T-helper 22 cell (primary cell): ENCODE measurements at places on chromosomes 6 and 20.

- DNase-seq, result no peak
Observed at GRCh38 chr6:11228935-11229654, 3.4 kb downstream of the NEDD9 start.

DNA sequence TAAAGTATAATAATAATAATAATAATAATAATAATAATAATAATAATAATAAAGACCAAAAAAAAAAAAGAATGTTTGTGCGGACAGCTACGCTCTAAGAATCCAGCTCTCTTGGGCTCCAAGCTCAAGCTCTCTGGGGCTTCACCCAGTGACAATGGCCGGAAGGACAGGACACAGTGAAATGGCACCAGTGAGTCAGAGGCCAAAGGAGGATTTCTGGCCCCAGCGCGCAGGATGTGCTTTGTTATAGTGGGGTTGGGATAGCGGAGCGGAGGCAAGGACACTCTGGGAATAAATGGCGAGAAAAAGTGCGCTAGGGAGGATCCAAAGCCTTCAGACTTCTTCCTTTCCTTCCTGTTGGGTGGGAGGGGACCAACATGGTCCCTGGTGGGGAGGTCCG is 38.2 kb downstream of the HLA-A start:
- DNase-seq, result no peak

DNA sequence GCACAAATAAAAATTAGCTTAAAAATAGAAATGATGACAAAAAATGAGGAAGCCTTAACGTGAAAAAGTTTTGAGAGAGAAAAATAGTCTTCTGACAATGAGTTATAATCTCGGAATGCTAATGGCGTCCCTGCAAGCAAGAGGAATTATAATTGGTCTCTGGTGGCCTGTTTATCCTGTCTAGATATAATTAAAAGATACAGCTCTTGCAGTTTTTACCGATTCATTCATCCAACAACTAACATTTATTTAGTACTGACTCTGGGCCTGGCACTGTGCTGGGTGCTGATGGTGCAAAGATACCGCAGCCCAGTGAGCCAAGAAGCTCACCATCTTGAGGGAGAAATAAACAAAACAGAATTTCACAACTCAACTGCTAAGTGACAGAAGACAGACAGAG is 31.6 kb upstream of the ANKRD60 start:
- DNase-seq, result no peak

- DNase-seq, result no peak
Observed at GRCh38 chr6:158050955-158051354, 69.3 kb downstream of the SYNJ2 start.

- DNase-seq, result no peak
Observed at GRCh38 chr20:38346247-38346651, at the start of gene LBP. TSS of gene LBP (plus strand) at chr20:38346482. CDS start at chr20:38346517, 35 bp downstream.

DNA sequence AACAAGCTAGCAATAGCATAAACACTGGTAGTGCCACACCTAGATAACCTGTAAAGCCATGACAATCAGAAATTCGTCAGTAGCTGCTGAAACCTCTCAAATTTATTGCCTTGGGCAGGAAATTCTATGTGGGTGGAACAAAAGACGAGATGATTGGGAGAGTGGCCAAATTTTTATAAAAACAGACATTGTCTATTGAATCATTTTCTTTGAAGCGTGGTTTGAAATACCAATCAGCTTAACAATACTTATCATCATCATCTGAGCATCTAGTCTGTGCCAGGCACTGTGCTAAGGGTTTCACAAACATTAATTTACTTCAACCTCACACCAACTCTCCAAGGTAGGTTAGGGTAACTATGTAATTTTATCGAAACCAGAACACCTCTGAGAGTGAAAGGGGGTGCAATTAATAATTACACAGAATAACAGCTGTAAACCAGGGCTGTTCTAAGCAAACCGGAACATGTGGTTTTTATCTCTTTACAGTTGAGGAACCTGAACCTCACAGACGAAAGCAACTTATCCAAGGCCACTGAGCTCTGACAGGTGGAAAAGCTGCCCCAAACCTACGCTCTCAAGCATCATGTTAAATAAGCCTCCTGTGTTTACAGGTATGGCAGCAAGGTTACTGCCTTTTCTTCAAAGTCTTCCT is 43.4 kb downstream of the NHSL1 start:
- peak; percentile 16 for DNase-seq

GRCh38 chr20:41072915-41073314 is 44.3 kb downstream of the TOP1 start:
- no peak for DNase-seq

DNA sequence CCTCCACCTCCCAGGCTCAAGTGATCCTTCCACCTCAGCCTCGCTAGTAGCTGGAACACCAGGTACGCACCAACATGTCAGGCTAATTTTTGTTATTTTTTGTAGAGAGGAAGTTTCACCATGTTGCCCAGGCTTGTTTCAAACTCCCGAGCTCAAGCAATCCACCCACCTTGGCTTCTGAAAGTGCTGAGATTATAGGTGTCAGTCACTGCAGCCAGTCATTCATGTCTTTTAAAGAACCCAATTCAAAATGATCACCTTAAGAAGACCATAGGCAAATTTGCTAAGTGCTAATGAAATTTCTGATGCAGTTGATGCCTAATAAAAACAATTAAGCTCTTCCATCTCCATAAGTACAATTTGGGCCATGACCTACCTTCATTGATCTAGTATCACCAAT is 2.6 kb upstream of the VNN2 start:
- no peak for DNase-seq

- DNase-seq, result no peak
Observed at GRCh38 chr6:21454262-21454661, 139.3 kb upstream of the SOX4 start.

DNA sequence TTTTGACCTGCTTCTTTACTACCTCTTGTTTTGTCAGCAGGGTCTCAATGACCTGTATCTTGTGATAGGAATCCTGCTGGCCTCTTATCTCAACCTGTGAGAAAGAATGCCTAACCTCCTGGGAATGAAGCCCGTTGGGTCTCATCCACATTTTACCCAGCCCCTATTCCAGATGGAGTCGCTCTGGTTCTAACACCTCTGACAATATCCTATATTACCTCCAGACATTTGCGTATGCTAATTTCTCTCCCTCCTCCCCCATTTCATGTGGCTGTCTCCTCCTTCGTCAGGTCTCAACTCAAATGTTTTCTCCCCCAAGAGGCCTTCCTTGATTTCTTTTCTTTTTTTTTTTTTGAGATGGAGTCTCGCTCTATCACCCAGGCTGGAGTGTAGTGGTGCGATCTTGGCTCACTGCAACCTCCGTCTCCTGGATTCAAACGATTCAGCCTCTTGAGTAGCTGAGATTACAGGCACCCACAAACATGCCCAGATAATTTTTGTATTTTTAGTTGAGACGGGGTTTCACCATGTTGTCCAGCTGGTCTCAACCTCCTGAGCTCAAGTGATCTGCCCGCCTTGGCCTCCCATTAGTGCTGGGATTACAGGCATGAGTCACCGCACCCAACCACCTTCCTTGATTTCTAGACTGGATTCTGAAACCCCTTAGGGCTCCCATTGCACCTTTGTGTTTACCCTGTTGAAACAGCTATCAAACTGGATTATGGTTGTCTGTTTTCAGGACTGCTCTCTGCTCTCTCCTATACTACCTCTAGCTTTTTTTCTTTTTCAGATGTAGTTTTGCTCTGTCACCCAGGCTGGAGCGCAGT is 49.5 kb upstream of the B4GALT5 start:
- no peak for DNase-seq

GRCh38 chr6:163346497-163346961 is 68.0 kb upstream of the QKI start:
- no peak for DNase-seq

DNA sequence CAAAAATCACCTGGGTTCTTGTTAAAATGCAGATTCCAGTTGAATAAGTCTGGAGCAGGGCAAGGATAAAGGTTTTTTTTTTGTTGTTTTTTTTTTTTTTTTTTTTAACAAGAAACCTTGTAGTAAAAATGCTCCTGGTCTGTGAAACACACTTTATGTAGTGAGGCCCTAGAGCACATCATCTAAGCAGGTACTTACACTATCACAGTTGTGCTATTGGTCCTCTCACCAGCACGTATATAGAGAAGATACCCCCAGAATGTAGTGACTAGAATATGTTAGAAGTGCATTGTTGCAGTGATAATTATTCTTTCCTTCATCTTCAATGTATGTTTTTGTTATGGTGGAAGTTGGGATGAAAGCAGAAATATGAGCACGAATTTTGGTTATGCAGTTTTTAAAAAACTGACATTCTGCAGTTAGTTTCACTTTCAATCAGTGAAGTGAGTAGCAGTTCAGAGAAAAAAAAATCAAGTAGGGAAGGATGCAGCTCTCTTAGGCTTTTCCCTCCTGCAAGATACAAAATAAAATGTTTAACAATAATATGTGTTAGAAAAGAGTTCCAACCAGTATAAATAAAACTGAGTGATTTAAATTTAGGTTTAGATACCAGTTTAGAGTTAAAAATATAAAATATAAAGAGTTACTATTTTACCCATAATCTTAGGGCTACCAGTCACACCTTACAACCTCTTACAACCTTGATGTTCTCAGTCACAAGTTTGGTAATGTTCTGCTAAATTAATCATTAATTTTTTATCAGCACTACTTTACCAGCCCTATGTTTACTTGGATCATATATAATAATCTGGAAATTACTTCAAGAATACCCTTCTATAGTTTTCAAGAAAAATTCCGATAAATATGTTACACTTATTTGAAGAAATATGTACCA is 9.2 kb upstream of the DEFB113 start:
- no peak for DNase-seq

- no peak for DNase-seq
Observed at GRCh38 chr20:35610833-35611427, 4.7 kb upstream of the SPAG4 start.

DNA sequence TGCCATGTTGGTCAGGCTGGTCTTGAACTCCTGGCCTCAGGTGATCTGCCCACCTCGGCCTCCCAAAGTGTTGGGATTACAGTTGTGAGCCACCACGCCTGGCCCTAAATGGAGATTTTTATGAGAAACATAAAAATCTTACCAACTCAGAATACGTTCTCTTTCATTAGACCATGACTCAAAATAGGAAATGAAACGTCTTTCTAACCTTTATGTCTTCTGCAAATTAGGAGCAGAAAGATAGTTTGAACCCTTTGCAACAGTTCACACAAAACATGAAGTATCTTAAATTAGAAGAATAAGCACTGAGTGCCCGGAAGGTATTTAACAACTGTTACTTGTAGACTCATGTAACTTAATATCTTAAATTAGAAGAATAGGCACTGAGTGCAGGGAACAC is 48.3 kb downstream of the AHI1 start:
- no peak for DNase-seq

DNA sequence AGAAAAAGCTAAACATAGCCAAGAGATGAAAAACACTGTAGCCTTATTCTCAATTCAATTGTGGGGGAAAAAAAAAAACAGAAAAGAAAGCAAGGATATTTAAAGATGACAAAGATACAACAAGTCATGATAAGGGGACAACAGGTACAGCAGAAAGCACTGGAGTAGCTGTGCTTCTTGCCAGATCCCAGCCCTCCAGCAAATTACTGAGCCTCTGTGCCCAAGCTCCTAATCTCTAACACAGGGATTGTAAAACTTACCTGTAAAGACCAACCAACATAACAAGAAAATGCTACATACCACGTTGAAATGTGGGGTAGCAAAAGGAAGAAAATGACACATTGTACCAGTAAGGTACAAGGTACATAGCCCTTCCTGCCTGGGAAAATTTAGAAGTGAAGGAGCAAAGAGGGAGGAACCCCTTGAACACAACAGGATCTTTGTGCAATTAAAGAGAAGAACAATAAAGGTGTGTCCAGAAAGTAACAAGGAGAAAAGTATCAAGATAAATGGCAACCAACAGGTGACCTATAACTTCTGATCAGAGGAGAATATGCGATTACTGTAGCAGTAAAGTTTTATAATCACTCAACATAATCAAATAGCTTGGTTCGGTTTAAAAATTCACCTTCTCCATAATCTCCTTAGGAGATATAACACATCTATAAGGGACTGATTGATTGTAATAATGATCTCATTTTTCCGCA is 30.6 kb downstream of the PREP start:
- DNase-seq, result no peak

DNA sequence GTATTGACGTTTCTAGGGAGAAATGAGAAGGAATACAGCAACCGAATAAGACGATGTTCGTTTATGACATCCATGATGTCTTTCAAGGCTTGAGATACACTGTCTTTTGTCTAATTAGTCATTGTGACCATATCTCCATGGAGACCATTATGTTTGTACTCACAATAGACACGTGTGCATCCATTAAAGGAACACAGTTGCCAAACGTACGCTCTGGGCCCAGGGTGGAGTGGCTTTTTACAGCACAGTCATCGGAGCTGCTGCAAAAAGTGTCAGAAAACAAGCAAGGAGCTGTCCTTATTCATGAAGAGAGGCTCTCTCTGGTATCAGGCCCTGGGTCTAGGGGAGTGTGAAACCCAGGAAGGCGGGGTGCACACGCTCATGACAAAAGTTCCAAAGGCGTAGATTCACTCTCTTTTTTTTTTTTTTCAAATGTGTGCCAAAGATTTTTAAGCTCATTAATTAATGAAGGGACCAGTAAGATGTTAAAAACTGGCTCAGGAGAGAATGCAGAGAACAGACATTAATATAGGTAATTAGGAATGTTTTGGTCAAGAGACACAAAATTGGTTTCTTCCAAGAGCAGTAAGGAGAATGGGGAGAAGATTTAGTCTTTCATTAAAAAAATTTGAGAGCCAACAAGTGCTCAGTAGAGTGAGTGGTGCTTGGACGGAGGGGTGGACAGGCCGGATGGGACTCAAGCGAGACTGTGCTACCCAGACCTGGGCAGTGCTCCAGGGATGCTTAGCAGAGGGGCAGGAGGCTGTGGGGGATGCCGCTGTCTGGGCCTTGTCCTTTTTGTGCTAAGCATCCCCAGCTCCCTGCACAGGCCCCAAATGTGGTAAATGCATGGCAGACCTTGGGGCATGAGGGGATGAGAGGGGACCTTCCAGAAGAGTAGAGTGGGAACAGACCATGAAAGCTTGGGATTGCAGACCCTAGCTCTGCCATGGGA is 34.9 kb upstream of the GTSF1L start:
- peak; percentile 3 for DNase-seq

DNA sequence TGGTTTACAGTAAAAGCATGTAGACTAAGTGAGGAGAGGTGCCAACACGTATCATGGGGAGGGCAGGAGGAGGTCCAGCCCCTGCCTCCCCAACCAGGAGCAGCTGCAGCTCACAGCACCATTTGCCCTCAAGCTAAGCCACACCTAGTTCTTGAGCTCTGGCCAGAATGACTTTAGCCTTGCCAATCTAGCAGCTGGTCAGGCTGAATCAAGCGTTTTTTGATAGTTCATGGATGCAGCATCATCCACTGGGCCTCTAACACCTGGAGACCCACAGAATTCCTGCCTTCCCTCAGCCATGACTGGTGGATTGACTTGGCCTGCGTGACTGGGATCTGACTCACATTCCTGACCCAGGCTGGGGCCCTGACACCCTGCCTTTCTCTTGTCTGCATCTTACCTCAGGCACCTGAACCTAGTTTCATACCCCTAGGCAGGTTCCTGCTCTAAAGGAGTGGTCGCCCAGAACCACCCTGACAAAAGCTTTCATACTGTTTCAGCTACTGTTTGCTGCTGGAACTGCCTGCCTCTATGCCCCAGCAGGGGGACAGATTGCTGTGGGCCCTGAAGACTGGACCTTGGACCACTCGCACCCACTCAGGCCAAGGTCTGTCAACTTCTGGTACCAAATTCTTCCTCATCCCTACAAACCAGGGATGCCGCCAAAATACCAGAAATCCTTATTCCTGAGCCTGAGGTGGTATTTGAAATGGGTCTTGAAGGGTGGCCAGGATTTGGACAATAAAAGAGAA is 122.3 kb downstream of the QRSL1 start:
- DNase-seq, result no peak

- DNase-seq, result no peak
Observed at GRCh38 chr6:150314230-150315188, 54.3 kb upstream of the IYD start.

GRCh38 chr6:143074670-143075318 is 14.1 kb downstream of the AIG1 start:
- DNase-seq, result no peak
